ENCODE measurements at places on chromosomes 7 and 10.

GRCh38 chr7:27723085-27723484, 16.9 kb upstream of the TAX1BP1 start:
- DNase-seq, result no peak

DNA sequence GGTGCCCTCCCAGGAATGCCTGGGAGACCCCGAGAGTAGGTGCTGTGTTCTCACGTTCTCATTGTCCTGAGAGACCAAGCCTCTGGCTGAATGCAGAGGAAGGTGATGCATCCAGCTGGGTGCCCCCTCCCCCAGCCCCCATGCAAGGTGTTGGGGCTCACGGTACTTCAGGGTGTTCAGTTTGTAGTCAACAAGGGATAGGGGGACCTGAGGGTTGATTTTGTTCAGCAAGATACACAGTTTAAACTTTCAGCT, 60.4 kb upstream of the DUSP5 start:
- no peak for DNase-seq

DNA sequence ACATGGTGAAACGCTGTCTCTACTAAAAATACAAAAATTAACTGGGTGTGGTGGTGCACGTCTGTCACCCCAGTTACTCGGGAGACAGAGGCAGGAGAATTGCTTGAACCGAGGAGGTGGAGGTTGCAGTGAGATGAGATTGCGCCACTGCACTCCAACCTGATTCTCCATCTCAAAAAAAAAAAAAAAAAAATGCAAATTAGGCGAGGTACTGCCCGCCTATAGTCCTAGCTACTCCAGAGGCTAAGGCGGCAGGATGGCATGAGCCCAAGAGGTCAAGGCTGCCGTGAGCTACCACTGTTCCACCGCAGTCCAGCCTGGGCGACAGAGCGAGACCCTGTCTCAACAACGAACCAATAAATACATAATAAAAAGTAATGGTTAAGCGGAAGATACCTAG, 1.1 kb upstream of the EIF4H start:
- no peak for DNase-seq

GRCh38 chr10:127989481-127990012, 82.6 kb downstream of the PTPRE start:
- no peak for DNase-seq

DNA sequence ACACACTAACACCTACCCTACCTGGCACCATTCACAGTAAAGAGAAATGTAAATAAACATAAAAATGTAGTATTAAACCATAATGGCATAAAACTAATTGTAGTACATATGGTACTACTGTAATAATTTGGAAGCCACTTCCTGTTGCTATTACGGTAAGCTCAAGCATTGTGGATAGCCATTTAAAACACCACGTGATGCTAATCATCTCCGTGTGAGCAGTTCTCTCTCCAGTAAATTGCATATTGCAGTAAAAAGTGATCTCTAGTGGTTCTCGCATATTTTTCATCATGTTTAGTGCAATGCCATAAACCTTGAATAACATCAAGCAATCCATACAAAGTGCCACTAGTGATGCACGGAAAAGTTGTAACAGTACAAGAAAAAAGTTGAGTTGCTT, 75.4 kb downstream of the CFTR start:
- peak; percentile 49 for DNase-seq

- DNase-seq, result no peak
Measured at GRCh38 chr10:4678023-4678950, 147.7 kb upstream of the AKR1E2 start.

GRCh38 chr7:147803606-147804005, 787.0 kb upstream of the C7orf33 start:
- peak; percentile 58 for DNase-seq

GRCh38 chr10:113015201-113015600, 65.2 kb downstream of the TCF7L2 start:
- peak; percentile 59 for DNase-seq

- DNase-seq, result no peak
Measured at GRCh38 chr7:69597278-69598076, 798 bp upstream of the AUTS2 start.

GRCh38 chr10:112801748-112802147, 148.3 kb upstream of the TCF7L2 start:
- no peak for DNase-seq

DNA sequence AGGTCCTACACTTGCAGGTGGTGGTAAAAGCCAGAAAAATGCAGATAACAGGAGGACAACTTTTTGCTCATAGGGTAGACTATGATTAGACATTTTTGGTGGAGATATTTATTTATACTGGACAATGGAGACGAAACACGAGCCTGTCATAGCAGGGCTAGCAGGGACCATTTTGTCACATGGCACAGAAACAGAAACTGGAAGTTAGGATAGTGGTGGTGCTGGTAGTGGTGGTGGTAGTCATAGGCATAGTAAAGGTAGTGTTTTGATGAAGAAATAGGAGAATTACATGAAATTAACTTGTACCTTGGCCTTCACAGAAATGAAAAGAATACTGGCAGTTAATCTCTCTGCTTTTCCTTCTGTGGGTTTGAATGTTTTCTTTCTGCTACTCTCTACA, 8.8 kb upstream of the MGAM start:
- no peak for DNase-seq

GRCh38 chr7:79091011-79091410, 362.5 kb downstream of the MAGI2 start:
- no peak for DNase-seq

GRCh38 chr10:126153711-126154628, 234.3 kb downstream of the ADAM12 start:
- no peak for DNase-seq

DNA sequence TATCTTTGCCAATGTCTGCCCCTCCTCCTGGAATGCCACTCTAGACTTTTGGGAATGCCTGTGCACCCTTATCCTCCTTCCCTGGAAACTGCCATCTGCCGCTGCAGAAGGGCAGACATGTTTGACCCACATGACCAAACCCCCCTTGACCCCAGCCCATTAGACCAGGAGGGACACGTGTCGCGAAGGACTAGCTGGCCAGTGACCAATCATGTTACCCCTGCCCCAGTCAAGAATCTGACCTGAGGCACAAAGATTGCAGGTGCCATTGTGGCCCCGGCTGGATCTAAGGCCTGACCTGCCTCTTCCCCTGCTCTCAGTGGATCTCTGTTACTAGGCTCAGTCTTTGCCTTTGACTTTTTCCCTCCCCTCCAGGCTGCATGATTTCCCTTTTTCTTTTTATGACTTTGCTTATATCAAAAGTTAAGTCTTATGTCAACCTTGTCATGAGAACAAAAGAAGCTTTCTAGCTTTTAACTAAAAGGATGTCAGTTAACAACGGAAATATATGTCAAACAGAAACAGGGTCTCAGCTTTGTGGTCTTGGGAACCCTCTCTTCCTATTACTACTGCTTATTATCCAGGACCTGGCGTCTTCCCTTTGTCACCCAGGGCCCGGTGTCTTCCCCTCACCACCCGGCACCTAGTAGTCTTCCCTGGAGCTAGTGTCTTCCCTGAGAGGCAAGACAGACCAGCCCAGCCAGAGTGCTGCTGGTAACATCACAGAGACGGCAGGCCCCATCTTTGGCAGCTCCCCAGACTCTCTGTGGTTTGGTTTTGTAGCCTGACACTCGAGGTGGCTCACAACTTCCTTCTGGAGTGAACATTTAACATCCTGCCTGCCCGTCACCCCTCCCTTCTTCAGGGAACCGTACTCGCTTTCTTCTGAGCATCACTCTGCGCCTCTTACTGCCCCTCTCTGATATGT, 24.4 kb upstream of the PPIF start:
- no peak for DNase-seq

DNA sequence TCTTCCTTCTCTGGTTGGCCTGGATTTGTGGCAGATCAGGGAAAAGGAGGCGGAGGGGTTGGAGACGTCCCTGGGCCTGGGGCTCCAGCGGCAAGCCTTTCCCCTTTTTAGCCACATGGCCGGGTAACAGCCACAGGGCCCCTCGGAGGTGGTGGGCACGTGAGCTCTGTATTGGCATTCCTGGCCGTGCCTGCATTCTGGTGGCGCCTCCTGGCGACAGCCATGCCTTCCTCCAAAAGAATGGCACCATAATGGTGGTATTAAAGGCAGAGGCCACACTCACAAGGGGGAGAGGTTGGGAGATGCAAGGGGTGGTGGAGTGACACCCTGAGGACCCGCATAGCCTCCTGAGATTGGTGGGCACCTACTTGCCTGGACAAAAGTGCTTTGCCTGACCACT, 3.0 kb upstream of the AQP1 start:
- no peak for DNase-seq

GRCh38 chr7:86645676-86646276, 2.1 kb downstream of the GRM3 start:
- no peak for DNase-seq

- DNase-seq, result no peak
Measured at GRCh38 chr10:35459449-35459847, 123.1 kb downstream of the CCNY start.
